COLO829 (cell line): ENCODE measurements at places on chromosomes 12 and 14.

- DNase-seq = no peak
Observed at GRCh38 chr14:91331721-91332120, 85.9 kb downstream of the CCDC88C start.

GRCh38 chr14:58825606-58826005, 187.8 kb downstream of the DACT1 start:
- DNase-seq = peak; percentile 34

- no peak for DNase-seq
Observed at GRCh38 chr14:72906316-72906715, 12.4 kb upstream of the DPF3 start.

DNA sequence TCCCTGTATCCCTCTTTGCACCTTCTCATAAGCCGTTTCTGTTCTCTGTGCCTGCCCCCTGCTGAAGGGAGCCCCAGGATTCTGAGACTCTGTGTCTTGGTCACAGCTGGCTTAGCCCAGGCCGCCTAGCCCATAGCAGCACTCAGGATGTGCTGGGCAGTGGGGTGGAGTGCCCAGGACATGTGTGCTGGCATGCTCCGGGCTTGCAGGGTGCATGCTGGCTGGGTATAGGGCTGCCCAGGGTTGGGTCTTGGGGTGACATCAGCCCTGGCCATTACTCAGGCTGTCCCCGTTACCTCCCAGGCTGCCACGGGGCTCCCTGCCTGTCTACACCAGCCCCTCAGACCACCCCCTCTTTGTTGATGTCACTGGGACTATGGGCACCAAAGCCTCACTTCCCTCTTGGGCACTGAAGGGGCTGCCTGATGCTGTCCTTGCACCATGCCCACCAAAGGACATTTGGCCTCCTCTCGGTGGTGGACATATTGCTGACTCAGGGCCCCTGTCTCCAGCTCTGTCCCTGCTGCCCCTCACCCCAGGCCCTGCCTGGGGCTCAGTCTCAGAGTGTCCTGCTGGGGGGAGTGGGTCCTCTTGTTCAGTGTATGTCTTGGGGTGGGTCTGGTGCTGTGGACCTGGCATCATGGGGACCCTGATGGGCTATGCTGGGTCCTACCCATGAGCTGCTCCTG, 2.4 kb downstream of the CEP170B start:
- no peak for DNase-seq
